ENCODE measurements at places on chromosomes 6 and 20.

DNA sequence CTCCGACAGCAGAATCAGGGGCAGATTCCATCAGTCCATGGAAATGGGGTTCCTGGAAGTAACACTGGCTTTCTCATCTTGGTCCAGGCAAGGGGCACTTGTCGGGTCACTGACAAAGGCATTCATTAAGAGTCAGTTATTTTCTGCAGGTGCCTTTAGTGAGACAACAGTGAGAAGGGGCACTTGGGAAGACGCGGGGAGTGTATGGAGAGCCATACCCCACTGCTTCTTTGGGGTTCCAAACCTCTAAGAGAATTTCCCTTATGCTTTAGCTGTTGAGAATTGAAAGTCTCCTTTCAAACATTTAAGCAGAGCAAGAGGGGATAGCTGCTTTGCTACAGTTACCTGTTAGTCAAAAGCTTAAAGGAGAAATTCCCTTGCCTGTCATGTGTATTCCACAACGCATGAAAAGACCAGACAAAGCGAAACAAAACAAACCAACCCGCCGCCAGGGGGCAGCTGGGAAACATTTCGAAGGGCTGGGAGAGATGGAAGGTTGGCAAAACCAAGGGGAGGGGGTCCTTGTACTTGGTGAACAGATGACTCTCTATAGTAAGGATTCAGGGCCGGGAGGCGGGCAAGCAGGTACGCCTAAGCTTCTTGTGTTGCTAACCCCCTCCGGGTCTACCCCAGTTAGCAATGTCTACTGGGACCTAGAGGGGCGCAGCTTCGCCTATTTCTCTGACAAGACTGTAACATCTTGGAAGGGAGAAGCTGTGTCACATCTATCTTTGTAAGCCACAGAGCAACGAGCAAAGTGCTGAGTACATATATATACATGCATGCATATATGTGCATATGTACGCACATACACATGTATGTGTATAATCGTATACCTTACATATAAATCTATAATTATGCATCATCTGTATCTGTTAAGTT, 474.9 kb upstream of the AGPAT4 start:
- peak; percentile 19 for DNase-seq

DNA sequence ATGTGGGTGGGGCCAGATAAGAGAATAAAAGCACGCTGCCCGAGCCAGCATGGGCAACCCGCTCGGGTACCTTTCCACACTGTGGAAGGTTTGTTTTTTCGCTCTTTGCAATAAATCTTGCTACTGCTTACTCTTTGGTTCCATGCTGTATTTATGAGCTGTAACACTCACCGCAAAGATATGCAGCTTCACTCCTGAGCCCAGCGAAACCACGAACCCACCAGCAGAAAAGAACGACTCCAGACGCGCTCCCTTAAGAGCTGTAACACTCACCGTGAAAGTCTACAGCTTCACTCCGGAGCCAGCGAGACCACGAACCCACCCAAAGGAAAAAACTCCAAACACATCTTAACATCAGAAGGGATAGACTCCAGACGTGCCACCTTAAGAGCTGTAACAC, 76.7 kb downstream of the TFAP2A start:
- DNase-seq, result no peak

- DNase-seq, result no peak
These were observed 50.1 kb upstream of the SLC32A1 start for GRCh38 chr20:38674092-38674764.

DNA sequence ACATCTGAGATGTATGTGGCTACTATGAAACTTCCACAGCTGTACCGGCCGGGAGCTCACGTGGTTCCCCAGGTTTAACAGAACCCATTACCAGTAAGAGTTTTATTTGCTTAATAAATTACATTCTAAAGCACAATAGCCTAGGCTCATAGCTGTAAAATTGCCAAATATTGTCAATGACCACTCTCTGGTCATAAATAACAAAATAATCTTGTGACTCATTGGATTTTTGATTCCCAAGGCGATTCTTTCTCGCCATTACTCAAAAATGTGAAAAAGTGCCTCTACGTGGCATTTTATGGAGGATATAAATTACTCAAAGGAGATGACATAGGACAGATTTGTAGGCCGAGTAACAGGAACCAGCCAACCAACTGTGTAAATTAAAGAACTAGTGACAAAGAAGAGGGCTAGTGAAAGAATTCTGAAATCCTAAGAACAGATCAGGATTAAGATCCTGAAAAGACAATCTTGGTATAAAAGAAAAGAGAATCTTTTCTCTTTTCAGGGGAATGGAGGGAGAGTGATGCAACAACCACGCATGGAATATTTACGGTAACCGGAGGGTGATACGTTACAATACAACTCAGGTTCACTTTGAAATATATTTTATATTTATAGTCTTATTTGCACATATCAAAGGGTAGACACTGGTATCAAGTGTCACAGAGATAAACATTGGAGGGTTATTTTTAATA, 199.7 kb downstream of the FOXC1 start:
- DNase-seq, result no peak

GRCh38 chr20:59786801-59787537, 146.5 kb downstream of the SYCP2 start:
- no peak for DNase-seq

GRCh38 chr6:107655245-107655644, 165.3 kb downstream of the SOBP start:
- peak; percentile 14 for DNase-seq

- no peak for DNase-seq
These were observed 285.1 kb downstream of the CENPW start for GRCh38 chr6:126625019-126625418.

DNA sequence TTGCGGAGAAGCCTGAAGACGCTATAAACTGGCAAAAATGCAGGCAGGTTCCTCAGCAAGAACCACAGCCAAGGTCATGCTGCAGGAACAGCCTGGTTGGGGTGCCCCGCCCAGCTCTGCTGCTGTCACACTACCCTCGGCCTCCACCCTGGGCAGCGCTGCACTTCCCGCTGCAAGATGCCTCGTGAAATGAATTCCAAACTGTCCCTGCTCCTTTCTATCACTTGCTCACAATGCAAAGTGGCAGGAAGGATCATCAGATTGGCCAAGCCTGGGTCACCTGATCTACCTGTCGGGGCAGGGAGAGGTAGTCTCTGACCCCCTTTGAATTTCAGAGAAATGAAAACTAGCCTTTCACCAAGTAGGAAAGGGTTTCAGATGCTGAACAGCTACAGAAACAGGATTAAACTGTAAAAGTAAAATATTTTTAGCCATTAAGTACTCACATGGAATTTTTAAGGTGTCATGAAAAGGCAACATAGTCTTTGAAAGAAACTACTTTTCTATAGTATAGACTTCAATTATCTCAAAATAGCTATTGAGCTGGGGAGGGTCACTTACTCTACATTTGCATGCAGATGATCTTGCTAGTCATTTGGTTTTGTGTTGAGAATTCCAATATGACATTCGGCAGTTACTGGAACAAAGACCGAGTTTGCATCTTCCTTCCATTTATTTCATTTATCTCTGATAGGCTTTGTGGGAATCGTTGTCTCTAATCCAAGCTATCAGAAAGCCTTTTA, 236.4 kb upstream of the ASCC3 start:
- DNase-seq, result no peak

GRCh38 chr6:47353871-47354270, 44.2 kb upstream of the TNFRSF21 start:
- DNase-seq, result no peak

All from SHP77 (cell line).